ENCODE measurements at places on chromosomes 5 and 9.

- DNase-seq, result no peak
These were observed 248.5 kb downstream of the SMARCA2 start for GRCh38 chr9:2263665-2264064.

- DNase-seq, result no peak
These were observed 55.0 kb upstream of the FABP6 start for GRCh38 chr5:160174290-160174689.

GRCh38 chr5:153896117-153896516 is 142.6 kb downstream of the FAM114A2 start:
- DNase-seq, result no peak

- DNase-seq, result no peak
These were observed 296.3 kb downstream of the ADAMTS6 start for GRCh38 chr5:65185468-65185867.

DNA sequence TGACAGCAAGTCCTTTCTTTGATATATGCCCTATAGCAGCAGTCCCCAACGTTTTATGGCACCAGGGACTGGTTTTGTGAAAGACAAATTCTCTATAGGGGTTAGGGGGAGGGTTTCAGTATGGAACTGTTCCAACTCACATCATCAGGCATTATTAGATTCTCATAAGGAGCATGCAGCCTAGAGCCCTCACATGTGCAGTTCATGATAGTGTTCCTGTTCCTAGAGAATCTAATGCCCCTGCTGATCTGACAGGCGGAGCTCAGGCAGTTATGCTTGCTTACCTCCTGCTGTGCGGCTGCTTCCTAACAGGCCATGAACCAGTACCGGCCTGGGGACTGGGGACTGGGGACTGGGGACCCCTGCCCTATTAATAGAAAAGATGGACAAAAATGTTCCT is 2.7 kb upstream of the RAPGEF6 start:
- DNase-seq, result no peak

GRCh38 chr9:132597073-132597775 is 14.8 kb downstream of the BARHL1 start:
- DNase-seq, result no peak

DNA sequence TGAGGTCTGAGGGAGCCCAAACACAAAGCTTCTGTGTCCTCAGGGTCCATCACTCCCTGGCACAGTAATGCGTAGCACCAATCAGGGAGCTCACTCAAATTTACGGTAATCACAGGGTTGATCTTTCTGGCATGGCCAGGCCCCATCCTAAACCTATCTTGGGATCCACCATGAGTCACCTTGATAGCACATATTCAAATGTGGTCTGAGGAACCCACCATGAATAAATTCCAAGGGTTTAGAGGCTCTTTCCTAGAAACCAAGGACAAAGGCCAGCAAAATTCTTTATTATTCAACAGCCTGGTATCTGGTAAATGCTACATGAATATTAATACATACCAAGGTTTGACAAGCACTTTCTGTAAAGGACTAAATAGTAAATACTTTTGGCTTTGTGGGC is 254.5 kb downstream of the TLR4 start:
- DNase-seq, result no peak

GRCh38 chr5:181223729-181224389 is 778 bp downstream of the TRIM41 start:
- DNase-seq, result no peak

GRCh38 chr9:88804254-88804596 is 187.0 kb upstream of the S1PR3 start:
- no peak for DNase-seq

DNA sequence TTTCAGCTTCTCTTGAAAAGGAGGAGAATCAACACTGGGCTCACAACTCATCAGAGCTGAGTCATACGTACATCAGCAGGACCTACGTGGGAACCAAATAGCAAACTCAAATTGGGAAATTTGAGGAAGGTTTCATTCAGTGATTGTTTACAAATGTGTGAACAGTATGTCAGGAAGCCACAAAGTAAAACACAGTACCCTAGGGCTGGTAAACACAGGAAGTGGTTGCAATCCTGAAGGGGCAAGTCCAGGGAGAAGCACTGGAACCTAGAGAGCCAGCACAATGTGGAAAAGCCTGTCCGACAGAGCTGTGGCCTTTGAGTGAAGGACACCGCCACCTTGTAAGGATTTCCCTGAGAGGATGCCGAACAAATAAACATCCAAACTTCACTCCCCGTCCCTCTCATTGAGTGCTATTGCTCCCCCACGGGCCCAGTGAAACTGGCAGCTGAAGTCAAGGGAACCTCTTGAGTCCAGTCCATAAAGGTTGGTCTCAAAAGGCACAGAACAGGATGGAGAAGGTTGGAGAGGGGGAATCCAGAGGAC is 26.7 kb upstream of the RICTOR start:
- no peak for DNase-seq

DNA sequence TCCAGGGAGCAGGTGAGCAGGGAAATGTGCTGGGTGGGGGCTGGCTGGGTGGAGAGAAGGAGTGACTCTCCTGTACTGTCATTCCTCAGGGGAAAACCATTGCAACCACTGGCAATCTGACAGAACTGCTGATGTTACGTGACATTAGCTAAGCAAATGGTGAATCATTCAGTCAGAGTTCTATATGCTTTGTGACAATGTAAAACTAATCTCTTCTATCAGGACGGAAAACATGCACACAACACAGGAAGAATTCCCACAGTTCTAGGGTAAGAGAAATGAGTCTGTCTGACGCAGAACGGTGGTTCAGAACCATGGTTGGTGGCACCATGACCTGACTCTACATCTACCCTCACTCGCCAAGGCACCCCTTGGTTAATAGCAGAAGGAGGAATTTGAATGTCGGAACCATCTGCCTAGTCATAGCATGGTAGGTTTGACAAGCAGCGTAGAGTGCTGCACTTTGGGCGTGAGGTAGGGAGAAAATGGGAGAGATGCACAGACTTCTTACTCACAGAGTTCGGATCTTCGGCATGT is 243.6 kb upstream of the PANK3 start:
- DNase-seq, result no peak

GRCh38 chr5:911601-912000 is 18.9 kb downstream of the TRIP13 start:
- no peak for DNase-seq

- DNase-seq, result peak; percentile 3
These were observed 25.6 kb downstream of the CSF2 start for GRCh38 chr5:132099076-132099748.

DNA sequence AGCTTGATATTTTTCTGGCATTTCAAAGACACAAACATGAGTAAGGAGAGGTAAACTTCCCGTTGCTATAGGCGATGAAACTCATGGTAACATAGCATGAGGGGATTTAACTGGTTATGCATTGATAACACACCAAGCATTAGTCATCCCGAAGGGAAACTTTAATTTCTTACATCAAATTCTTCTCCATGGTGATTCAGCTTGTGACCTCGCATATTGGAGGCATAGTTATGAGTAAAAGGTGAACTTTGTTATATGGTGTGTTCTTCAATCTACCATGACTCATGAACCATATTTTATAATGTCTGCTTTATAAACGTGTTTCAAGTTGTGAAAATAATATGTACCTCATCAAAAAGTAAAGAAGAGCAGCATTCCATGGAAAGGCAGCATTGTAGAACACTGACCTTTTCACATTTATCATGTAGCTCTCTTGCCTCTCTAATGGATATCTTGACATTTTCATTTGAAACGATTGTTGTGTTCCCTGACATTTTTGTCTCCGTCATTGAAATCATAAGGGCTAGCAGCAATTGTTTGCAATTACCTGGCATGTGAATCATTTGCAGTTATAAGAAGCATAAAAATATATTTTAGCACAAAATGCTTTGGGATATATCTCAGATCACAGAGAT is 491.8 kb downstream of the ANXA1 start:
- no peak for DNase-seq

DNA sequence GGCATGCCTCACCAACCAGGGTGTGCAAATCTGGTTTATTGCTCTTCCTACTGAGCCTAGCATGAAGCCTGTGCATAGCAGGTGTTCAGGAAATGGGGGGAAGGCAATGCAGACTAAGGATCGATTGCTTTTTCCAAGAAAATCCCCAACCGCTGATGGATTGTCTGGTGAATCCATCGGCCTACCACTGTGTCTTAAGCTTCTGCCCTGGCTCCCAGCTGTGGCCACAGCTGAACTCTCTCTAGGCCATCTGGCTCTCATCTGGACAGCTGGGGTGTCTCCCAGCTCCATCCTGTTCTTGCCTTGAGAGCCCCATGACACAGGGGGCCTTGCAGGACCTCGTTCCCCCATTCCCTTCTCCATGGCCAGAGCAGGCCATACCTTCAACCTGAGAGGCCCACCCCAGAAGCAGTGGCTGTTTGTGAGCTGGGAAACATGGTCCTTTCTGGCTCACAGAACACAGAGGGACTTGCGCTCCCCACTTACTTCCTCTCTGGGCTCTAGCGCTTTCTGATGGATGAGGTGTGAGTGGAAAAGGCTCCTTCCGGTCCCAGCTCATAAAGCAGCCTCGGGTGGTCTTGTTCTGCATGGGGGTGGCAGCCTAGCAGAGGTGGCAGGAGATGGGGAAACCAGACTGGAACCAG is 41.8 kb downstream of the COL27A1 start:
- DNase-seq, result no peak

DNA sequence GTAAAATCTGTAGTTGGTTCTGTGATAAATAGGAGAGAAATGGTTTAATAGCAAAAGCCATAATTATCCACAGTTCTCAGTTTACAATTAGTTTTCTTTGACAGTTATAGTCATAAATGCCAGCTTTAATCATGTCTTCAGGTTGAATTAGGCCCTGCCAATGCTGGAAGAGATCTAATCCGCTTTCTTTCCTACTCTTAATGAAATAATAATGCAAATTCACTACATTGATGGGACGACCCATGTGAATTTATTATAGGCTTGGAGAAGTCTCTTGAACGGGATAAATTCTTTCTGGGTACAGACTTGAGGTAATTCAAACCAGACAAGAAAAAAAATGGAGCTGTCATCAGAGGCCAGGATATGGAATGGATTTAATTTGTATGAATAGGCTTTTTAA is 950.4 kb downstream of the EFNA5 start:
- no peak for DNase-seq

DNA sequence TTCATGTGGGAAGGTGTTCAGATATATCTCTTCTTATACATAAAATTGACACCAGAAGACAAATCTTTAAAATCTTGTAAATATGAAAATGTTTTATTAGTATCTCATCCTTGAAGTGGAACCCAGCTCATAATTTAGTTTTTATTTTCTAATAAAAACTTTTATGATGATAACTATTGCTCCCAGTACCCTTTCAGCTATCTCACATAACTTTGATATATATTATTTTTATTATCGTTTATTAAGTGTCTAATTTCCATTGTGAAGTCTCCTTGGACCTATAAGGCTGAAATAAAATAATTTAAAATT is 16.0 kb downstream of the PCDHB15 start:
- DNase-seq, result no peak

DNA sequence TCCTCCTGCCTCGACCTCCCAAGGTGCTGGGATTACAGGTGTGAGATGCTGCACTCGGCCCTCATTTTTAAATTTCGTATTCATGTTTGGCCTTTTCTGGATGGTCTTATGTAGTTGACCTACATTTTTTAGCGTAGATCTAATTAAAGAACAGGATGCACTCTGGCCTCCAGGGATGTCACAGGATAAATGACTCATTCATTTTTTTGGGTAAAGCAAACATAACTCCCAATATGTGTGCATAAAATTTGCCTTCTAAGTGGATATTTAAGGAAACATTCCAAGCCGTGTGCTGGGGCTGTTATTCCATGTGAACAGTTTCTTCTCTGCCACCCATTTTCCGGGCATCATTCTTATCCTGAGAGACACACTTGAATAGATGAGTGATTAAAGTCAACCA is 501.6 kb downstream of the IRX1 start:
- DNase-seq, result no peak

DNA sequence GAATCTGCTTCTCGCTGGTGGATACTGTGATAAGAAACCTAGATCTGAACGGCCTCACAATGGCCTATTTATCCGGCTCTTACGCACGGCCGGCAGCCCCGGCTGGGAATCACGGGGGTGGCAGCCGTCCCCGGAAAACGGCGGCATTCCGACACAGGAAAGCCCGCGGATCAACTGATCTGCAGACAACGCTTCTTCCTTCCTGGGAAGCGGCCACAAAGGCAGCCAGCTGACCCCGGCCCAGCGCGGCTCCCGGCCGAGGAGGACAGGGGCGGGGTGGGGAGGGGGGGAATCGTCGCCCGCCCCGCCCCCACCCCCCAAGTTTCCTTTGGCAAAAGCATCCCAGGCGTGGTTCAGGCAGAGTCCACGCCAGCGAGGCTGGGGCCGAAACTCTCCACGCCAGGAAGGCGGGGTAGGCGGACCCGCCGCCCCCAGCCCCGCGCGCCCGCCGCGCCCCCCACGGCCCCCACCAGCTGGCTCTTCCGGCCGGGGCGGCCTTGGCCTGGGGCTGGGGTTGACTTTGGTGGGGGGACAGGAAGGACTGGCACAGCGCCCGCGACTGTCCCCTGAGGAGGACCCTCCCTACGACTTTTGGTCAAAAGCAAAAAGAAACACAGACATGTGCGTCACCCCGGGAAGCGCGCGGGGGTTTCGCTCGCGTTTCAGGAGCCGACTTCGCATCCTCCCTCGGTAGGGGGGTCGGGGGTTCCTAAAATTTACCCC is 247.7 kb upstream of the ANKRD55 start:
- DNase-seq, result no peak

GRCh38 chr5:76610196-76610595 is 13.0 kb downstream of the F2RL2 start:
- DNase-seq, result no peak

- DNase-seq, result no peak
These were observed 41.7 kb downstream of the EBF1 start for GRCh38 chr5:159057996-159058395.

GRCh38 chr9:124306098-124306735 is 48.5 kb downstream of the NEK6 start:
- DNase-seq, result no peak

DNA sequence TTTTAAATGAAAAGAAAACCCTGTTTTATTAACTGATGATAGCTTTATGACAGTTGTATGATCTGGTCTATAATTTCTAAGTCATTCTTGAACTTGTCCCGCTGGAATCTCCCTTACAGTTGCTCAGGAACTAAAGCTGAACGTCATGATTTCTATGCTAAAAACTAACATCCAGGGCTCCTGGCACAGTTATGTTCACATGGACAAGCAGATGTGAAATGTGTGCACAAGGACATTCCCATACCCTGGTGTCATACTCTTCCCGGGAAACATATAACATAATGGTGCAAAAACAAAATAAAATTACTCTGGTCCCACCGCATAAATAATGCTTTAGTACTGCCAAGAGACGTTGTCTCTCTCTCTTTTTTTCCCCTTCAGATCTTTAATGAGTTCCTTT is 134.9 kb downstream of the PRDM6 start:
- DNase-seq, result no peak

GRCh38 chr9:747567-747966 is 93.9 kb upstream of the DMRT1 start:
- no peak for DNase-seq

GRCh38 chr5:162067655-162068411 is at the start of gene GABRG2:
Gene GABRG2, plus strand, starts transcription at chr5:162067773. Its CDS starts 227 bp downstream, at chr5:162068000.
- DNase-seq, result no peak

DNA sequence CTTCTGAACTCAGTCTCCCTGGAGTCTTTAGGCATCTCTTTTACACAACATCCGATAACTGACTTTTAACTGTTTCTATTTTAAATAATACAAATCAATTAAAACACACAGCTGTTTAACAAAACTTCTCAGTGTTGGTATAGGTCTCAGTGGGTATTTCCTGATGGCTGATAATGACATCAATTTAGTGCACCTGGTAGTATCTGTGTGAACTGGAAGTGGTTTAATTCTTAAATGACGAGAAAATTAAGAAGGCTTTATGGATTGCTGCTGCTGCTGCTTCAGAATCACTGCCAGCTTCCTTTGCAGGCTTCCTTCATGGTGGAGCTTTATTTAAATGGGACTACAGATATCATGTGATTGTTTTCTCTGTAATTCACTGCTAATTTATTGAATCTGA is 92.3 kb downstream of the RPS23 start:
- no peak for DNase-seq

All from NCI-H2227 treated with DMSO at 0.1 percent for 48 hours (cell line).